ENCODE measurements at places on chromosomes 16 and 17. TPM values are rescaled to one million over a fixed set of nuclear protein-coding genes. Genes with fewer than 3 reads are reported as not detected.

The TRPV2 gene
- 19.5 TPM for polyA plus RNA-seq

GRCh38 chr16:22661161-22661647 is 150.5 kb downstream of the NPIPB5 start:
- DNase-seq = no peak

DNA sequence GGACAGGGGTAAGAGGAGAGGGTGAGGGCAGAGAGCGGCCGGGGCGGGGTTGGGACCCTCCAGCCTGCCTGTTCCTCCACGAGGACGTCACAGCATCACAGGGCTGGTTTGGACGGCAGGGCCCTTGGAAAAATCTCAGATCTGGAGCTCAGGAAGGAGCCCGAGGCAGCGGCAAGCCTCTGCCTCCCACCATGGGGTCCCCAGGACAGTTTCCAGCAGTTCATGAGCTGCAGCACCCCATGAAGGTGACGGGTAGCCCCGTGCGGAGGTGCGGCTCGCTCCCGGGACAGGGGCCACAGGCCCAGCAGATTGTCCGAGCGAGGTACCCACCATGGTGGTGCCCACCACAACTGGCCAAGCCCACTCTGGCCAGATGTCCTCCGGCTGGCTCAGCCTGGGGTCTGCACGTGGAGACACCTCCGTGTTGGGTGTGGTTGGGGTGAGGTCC is 21.3 kb downstream of the TPSD1 start:
- DNase-seq = no peak

- DNase-seq = no peak
Observed at GRCh38 chr17:31778523-31778922, 80.5 kb downstream of the COPRS start.

- DNase-seq = peak; percentile 92
Observed at GRCh38 chr16:28193530-28194423, 18.0 kb downstream of the XPO6 start.

- DNase-seq = no peak
Observed at GRCh38 chr17:77141846-77142449, 1.2 kb downstream of the SEC14L1 start.

The LHX1 gene
- polyA plus RNA-seq = not detected

DNA sequence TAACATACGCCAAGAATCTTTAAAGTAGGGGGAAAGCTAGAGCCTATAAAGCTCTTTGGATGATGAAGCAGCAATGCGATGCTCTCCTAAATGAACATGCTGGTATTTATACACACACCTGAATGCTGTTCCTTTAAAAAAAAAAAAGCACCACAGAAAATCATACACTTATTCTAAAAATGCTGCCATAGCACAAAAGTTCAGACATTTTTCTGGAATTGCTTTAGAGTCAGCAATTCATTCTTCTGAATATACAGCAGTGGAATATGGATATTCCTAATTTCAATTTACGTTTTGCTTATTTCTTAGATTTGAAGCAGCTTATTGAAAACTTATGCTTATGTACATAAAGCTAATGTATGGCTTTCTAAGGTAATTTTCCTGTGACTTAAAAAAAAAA is 3.1 kb downstream of the CSNK2A2 start:
- no peak for DNase-seq

The KCNAB3 gene
- polyA plus RNA-seq = 0.08 TPM

The MEOX1 gene
- not detected for polyA plus RNA-seq

The IRX5 gene
- polyA plus RNA-seq = 3.6 TPM

DNA sequence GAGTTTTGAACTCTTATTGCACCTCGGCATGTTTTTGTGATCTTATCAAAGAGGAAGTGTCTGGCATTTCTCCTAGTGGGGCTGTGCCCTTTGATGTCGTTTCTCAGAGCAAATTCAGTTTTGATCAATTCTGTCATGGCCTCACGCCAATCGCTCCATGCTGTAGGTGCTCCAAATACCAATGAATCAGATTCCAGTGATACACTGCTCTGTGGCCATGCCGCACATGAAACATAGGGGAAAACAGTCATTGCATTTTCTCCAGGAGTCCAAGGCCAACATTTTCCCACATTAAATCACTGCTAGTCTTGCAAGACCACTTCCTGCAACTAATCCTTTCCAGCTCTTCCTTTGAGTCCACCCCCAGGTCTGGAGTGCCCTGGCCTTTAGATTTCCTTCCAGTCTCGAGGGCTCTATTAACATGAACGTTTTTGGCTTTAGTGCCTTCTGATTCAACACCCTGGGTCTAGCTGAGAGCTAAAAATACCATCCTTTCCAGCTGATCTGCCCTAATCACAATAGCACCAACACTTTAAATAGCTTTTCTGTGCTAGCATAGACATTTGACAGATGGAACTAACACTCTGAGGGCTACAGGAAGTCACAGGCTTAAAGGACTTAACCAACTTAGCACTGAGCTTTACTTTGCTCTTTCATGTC is 18.2 kb upstream of the RASL10B start:
- peak; percentile 97 for DNase-seq

DNA sequence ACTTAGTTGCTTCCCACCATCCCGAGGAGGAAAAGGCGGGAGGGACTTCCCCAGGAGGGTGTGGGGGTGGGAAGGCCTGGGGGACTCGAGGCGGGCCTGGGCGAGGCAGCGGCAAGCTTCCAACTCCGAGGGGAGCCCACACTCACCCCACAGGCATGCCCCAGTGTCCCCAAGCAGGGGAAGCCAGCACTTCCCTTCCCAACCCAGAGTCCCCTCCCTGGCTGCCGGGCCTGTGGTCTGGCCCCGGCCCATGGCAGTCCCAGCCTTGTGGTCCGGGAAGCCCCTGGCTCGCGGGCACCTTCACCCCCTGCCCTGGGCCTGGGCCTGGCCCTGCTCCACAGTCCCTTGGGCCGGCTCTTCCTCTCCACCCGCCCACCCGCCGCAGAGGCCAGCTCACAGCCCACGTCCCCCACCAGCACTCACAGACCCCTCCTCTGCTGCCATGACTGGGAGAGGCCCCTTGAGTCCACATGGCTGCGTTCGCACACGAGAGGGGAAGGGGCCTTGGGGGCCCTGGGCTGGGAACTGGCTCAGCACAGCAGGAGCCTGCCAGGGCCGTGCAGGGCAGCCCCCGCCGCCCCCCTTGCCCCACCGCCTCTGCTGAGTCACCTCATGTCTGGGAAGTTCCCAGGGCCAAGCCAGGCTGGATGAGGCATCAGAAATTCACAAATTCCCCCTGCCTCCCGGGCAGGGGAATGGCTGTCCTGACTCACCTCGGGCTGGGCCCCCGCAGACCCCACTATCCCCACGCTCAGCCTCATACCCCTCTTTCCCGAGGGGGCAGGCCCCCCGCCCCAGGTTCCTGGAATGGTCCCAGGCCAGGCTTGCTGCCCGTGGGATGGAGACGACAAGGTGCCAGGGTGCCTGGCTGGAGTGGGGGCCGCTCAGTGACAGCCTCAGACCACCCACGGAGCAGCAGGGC is 27.8 kb downstream of the BAHCC1 start:
- DNase-seq = peak; percentile 98

The GPR179 gene
- not detected for polyA plus RNA-seq

- no peak for DNase-seq
Observed at GRCh38 chr17:68432086-68432864, 25.0 kb downstream of the WIPI1 start.

DNA sequence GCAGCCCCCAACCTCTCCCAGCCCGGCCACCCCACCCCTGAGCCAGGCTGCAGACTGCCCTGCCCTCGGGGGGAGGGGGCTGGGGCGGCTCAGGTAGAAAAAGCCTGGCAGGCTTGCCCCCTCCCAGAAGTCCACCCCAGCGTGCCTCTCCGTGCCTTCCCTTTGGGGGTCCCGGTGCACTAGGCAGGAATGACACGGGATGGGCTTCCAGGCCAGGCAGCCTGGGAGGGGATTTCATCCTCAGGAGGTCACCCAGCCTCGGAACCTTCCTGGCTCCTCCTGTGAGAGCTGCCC is 185.0 kb downstream of the NTN1 start:
- no peak for DNase-seq

The ARL5C gene
- not detected for polyA plus RNA-seq

The IRX6 gene
- polyA plus RNA-seq = not detected

The OR1A1 gene
- polyA plus RNA-seq = not detected

The P2RX1 gene
- polyA plus RNA-seq = not detected

The HYDIN gene
- 0.50 TPM for polyA plus RNA-seq

DNA sequence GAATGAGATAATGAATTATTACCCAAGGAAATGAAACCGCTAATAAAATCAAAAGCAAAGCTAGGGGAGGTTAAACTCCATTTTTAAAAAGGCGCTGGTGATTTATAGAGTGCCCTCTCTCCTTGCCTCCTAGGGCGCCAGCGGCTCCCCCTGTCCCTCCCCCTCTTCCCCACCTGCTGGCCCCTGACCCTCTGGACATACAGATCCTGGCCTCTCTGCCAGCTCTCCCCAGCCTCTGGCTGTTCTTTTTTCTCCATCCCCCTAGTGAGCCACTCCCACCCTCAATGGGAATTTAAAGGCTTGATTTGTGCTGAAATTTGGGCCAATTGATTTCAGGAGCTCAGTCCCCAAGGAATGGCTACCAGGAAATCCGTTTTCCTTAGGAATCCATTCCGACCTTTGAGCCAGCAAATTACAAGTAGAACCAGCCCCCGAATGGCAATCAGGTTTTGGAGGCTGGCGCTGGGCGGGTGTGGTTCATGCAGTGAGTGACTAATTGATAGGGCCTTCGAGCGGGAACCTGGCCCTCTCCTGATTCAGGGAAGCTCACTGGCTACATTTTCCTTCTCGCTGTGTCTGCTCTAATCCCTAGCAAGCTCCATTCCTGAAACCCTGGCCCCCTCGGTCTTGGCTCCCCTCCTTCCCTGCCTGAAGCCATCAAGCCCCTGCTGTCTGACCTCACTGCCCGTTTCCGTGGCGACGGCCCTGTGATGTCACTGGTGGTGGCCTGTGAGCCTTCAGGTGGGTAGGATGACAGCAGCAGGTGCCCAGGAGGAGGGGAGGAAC is 141.9 kb upstream of the SDK2 start:
- no peak for DNase-seq

DNA sequence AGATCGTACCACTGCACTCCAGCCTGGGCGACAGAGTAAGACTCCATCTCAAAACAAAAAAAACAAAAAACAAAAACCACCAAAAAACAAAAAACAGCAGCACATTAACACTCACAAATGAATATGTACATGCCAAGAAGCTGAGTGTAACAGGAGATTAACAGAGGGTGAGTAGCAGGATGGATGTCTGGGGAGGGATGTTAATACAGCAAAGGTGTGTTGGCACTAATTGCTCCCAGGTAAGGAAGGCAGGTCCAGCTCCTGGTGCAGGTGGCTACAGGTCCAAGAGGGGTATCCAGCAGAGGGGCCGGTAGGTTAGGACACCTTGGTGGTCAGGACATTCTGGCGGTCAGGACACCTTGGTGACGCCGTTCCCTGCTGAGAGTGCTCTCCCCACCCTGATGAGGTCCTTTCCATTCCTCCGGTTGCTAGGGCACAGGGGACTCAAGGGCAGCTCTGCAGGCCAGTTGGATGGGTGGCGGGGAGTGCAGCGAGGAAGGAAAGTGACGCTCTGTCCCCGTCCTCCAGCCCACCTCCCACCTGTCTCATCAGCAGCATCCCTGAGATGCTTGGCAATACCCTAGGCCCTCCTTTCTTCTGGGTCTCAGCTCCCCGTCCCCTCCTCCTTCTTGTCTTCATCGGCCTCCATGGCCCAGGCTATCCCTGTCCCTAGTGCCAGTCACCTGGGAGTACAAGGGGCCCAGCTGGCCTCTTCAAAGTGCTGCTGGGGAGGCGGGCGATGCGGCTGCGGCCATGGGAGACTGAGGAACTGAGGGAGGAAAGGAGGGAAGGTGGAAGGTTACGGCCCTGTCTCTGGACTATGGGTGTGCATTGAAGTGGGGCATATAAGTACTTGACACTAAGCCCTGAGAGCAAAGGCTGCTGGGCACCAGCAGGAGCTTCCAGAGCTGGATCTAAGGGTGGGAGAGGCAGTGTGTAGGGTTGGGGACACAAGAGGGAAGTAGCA is 10.7 kb upstream of the GFAP start:
- no peak for DNase-seq

DNA sequence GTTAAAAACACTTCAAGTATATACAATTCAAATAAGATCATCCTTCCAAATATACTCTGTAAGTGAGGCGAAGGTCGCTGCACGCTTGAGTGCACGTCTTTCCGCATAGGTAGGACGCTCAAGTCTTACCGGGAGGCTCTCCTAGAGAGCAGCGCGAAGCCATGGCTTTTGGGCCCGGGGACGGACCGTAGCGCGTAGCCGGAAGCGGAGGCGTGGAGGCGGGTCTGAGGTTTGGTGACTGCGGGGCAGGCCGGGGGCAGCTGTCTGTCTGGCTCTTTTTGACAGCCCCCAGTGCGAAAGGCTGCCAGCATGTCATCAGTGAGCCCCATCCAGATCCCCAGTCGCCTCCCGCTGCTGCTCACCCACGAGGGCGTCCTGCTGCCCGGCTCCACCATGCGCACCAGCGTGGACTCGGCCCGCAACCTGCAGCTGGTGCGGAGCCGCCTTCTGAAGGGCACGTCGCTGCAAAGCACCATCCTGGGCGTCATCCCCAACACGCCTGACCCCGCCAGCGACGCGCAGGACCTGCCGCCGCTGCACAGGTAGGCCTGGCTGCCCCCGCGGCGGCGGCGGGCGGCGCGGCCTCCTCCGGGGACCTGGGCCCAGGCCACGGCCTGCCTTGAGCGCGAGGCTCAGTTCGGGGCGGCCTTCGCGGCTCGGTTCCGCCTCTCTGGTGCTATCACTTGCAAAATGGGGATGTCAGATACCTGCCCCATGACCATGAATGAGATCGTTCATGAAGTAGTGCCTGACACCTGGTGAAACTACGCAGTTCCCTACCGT is at the start of gene LONP2:
Gene LONP2, plus strand, starts transcription at position 221 of the 783 bp plus-strand sequence. Its CDS starts 89 bp downstream, at position 310.
- DNase-seq = peak; percentile 93

The FA2H gene
- not detected for polyA plus RNA-seq

DNA sequence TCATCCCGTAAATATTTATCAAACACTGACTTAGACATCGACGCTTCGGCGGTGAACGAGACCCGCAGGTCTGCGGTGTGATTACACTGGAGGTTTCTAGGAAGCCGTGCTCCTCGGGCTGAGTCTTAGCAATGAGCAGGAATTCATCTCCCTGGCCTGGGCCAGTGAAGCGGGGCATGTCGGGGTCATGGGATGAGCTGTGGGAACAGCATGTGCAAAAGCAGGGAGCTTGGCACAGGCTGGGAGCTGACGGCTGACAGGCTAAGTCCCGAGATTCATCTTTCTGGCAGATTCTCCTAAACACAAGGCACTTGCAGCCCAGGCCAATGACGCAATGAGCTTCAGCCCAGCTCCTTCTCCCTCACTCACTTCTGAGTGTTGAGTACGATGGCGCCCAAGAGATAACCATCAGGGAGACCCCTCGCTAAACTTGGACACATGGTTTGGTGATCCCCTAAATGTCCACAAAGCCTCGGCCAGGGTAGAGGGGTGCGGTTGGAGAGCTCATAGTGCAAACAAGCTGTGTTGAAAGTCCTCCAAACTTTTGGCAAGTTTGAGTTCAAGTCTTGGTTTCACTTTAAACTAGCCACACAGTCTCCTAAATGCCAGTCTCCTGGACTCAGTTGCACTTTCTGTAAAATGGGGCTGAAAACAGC is 12.8 kb downstream of the CRISPLD2 start:
- peak; percentile 99 for DNase-seq

The CACNA1H gene
- not detected for polyA plus RNA-seq

- no peak for DNase-seq
Observed at GRCh38 chr16:87836844-87837581, 32.3 kb downstream of the SLC7A5 start.

GRCh38 chr17:50037321-50038107 is 18.4 kb upstream of the ITGA3 start:
- peak; percentile 90 for DNase-seq

The PLLP gene
- 0.46 TPM for polyA plus RNA-seq
